ENCODE measurements at places on chromosomes 5 and 9.
A peak's percentile ranks its signal among the peaks of the same experiment; 100 is the strongest.

- DNase-seq, result no peak
These were observed 27.1 kb downstream of the ASPN start for GRCh38 chr9:92455217-92455616.

GRCh38 chr9:71646131-71646530 is 122.2 kb downstream of the CEMIP2 start:
- DNase-seq, result no peak

DNA sequence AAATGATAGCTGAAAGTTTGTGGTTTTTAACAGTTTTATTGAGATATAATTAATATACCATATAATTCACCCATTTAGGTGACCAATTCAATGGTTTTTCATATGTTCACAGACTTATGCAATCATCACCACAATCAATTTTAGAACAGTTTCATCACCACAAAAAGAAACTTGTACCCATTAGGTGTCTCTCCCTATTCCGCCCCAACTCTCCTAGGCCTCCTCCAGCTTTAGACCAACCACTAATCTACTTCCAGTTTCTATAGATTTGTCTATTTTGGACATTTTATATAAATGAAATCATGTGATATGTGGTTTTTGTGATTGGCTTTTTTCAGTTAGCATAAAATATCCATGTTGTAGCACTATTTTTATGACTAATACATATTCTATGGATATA is 38.6 kb downstream of the YTHDC2 start:
- DNase-seq, result no peak

- peak; percentile 40 for DNase-seq
These were observed 724 bp upstream of the LYSMD3 start for GRCh38 chr5:90529939-90530677.

GRCh38 chr5:57085306-57086081 is 88.4 kb upstream of the GPBP1 start:
- no peak for DNase-seq

DNA sequence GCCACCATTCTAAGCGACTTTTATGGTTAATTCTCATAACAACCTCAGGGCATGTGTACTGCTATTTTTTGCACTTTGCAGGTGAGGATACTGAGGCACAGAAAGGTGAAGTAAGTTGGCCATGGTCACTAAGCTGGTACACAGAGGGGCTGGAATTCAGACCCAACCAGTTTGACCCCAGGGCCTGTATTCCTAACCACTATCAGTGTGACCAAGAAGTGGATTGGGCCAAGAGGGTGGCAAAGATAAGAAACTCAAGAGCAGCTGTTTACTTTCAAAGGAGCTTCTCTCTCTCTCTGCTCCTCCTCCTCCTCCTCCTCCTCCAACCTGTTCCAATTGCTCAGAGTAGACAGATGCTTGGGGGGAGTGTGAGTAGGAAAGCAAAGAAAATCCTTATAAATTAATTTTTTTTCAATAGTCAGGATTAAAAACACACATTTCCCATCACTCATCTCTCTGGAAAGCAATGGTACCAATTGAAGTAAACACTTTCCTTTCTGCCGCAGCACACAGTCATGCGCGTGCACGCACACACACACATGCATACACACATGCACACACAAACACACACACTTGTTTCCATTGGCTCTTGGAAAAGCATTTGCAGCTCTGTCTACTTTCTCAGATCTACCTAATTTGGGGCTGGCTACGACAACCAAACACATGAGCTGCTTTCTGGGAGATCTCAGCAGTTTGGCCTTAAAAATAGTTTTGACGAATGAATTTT is 736.7 kb upstream of the WWC1 start:
- DNase-seq, result no peak

DNA sequence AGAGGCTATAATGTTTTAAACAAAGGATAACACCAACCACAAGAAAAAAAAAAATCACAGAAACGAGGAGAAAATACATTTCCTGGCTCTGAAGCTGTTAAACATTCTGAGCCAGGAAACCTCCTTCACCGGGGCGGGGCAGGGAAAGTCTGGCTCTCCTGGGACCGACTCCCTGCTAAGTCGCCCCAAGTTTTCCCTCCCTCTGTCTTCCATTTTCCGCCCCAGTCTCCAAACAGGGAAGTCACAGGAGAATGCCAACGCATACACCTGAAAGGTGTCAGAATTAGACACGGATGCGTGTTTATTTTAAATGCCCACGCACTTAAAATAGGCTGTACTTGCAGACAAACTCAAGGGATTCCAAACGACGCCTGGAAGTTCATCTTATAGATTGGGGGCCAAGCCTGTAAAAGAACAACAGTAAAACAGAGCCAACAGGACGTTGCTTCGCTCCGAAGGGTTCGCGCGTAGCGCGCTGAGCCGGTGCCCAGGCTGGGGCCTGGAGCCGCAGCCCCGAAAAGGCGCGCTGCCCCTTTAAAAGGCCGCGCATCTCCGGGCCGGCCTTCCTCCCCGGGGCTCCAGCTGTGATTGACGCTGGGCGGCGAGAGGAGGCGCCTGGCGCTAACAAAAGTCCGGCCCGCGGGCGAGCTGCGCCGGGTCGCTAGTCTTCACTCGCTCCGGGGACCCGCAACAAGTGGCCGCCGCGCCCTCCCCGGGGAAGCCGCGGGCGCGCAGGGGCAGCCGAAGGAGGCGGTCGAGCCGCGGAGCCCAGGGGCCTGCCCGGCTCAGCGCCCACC is at the start of gene FBXL7:
FBXL7 (plus strand) TSS at position 653 of the 797 bp plus-strand sequence.
- DNase-seq, result no peak

DNA sequence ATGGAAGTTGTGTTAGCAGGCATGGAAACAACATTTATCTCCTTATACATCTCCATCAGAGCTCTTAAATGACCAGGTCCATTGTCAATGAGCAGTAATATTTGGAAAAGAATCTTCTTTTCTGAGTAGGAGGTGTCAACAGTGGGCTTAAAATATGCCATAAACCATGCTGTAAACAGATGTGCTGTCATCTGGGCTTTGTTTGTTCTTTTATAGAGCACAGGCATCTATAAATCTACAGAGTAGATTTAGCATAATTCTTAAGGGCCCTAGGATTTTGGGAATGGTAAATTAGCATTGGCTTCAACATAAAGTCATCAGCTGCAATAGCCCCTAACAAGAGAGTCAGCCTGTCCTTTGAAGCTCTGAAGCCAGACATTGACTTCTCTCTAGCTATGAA is 7.7 kb upstream of the HRCT1 start:
- DNase-seq, result no peak

GRCh38 chr9:73611032-73611431 is 459.4 kb downstream of the ANXA1 start:
- DNase-seq, result no peak

DNA sequence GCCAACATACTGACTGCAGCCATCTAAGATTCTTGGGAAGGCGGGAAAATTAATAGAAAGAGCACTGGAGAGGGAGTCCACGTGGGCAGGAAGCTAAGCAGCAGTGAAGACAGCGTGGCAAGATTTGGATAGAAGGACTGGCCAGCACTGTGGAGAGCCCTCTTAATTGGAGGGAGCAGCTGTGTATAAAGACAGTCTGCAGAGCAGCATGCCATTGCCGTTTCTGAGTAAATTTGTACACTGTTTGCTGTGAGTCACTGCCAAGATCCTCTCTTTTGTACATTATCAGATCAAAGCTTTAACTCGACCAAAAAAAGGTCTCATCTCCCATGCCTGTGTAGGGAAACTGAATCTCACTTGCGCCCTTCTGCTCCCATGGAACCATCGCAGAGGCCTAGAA is 45.3 kb downstream of the INSYN2B start:
- no peak for DNase-seq

DNA sequence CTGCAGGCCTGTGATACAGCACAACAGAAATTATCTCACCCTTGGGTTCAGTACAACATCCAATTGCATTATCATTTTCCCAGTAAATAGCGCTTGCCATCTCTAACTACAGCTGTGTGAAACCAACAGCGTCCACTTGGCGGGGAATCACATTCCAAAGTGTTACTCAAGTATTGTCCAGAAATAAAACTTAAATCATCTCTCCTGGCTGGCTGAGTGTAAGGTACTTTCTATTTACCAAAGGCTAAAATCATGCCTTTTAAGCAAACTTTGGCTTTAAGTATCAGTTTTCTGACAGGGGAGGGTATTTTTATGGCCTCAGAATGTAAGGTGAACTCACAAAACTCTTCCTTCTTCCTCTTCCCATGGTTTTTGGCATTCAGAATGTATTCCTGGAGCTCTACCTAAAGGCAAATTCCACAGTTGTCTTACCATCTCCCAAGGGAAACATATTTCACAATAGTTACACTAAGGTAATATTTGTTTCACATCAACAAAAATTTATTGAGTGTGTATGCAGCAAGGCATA is 205.6 kb upstream of the MPDZ start:
- no peak for DNase-seq

- no peak for DNase-seq
These were observed 122.2 kb downstream of the AUH start for GRCh38 chr9:91239367-91240111.

- no peak for DNase-seq
These were observed 64.2 kb upstream of the SMIM23 start for GRCh38 chr5:171721464-171721863.

DNA sequence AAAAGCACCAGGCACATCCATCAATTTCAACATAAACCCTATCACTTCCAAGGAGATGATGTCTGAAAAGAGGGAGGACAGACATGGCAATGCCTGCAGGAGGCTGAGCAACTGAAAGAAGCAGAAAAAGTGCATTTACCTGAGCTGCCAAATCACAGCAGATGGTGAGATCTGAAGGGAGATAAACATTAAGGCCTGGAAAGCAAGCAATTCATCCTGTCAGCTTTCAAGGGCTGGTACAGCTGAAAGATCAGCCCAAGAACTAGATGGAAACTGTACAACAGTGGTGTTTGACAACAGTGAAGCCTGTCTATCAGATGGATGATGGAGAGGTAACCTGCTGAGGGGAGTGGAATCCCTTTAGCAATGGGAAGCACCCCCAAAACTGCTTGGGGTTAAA is 433.2 kb upstream of the ZNF608 start:
- DNase-seq, result no peak

- no peak for DNase-seq
These were observed 95.4 kb downstream of the NRG2 start for GRCh38 chr5:139947727-139948126.

DNA sequence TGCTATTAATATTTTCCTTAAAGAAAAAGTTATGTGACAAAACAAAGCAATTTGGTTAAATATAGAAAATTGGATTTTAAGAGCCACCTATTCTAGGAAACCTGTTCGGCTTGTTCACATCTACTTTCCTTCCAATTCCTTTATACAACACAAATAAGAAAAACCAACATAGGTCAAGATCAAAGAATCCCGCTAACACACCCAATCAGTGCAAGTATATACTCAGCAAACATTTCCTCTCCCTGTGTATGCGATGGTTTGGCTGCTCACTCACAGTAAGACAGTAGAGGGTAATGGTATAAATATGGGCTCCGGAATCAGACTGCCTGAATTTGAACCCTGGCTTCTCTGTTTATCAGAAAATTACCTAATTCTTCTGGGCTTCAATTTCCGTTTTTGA is 757.5 kb upstream of the ZNF608 start:
- no peak for DNase-seq

DNA sequence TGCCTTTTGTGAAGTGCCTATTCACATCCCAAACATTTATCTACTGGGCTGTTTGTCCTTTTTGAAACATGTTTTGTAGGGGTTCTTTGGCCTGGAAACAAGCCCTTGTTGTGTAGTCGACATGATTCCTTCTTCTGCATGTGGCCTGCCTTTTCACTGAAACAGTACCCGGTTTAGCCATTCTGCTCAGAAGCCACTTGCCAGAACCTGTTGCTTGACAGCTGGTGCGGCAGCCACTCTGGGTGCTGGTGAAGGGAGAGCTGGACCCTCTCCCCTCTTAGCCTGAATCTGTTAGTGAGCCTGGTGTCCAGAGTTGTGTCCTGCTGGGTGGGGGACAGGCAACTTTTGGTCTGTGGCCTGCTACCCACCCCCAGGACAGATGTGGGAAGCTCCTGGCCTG is 128.8 kb upstream of the CACNA1B start:
- no peak for DNase-seq

GRCh38 chr5:91670122-91670521 is 287.0 kb upstream of the ARRDC3 start:
- no peak for DNase-seq

DNA sequence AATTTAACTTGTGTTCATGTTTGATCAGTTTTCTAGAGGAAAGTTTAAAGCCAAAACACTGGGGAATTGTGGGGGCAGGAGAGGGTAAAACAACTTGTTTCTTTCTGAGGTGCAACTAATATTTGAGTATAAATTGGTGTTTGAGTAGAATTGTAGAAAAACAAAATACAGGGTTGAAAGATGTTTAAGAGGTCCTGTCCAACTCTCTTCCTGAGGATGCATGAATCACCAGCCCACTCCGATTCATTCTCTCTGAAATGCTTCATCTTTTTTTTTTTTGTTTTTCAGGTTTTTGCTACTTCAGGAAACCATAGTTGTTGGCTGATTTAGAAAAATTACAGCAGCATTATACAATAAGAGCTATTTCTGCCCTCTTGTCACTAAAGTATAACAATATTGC is 42.4 kb upstream of the TMC1 start:
- no peak for DNase-seq

GRCh38 chr9:28620011-28620410 is 1046.7 kb upstream of the C9orf72 start:
- no peak for DNase-seq

GRCh38 chr5:156444753-156445291 is 117.9 kb downstream of the SGCD start:
- DNase-seq, result no peak

DNA sequence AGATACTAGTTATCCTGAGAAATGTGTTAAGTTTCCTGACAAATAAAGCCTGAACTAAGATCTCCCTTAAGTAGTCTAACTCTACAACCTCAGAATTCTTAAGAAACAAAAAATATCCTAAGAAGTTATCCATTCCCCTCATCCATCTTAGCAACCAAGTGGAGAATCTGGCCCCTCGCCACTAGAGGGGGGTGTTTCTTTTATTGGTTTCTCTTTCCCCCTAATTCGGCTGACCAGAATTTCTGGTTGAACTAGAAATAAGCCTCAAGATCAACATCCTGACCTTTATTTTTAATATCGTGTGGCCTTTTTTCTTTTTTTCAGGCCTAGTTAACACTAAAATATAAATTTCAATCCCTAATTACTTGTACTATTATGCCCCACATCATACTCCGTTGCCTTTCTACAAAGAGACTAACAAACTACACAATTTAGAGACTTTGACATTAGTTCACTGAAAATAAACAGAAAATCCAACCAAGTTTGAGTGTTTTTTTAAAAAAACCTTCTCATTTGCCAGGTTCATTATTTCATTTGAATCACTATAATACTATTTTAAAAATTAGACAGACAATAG is 14.3 kb upstream of the NR4A3 start:
- DNase-seq, result peak; percentile 66

- DNase-seq, result no peak
These were observed 32.1 kb upstream of the SH3TC2 start for GRCh38 chr5:149094996-149095395.

- no peak for DNase-seq
These were observed 4.0 kb upstream of the CMYA5 start for GRCh38 chr5:79685627-79686026.

- DNase-seq, result no peak
These were observed 134.5 kb downstream of the FRMD3 start for GRCh38 chr9:83403527-83404238.

DNA sequence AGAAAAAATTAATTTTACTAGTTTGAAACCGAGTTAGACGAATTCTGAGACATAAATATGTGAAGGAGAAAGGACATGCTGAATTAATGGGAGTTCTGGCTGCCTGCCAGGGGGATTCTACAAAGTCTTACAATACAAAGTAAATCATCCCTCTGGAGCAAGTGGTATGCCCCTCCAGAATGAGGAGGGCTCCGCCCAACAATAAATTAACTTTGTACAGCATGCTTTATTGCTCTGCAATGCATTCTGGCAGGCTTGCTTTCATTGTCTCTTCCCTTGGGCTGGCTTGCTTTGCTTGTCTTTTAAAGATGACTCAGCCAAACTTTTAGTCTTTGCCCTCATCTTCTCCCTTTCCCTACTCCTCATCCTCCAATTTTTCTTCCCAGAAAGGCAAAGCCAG is 11.7 kb upstream of the PCDHB1 start:
- no peak for DNase-seq
